Activated naive CD4-positive, alpha-beta T cell treated with anti-CD3 and anti-CD28 coated beads, Interleukin-2, amount 50 U/mL, for 72 hours (primary cell): ENCODE measurements at places on chromosomes 3 and 15. TPM values are rescaled to one million over a fixed set of nuclear protein-coding genes. Genes with fewer than 3 reads are reported as not detected.

FGF12 gene
- not detected for total RNA-seq

RTP1 gene
- not detected for total RNA-seq

DNA sequence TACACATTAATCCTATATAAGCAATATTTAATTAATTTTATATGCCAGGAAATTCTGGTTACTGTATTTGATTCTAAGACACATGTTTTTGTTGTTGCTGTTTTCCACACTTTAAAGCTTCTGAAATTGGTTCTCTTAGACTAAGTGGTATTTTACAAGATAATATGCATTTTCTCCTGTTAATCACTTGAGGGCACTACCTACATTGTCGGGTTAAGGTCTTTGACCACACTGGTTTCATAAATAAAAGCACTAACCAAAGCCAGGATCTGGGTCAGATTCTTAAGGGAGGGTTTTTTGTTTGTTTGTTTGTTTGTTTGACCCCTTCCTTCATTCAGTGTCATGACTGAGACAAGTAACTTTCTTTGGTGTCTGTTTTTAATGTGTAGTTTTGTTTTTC lies 590.2 kb downstream of the RBMS3 start:
- no peak for DNase-seq

DNA sequence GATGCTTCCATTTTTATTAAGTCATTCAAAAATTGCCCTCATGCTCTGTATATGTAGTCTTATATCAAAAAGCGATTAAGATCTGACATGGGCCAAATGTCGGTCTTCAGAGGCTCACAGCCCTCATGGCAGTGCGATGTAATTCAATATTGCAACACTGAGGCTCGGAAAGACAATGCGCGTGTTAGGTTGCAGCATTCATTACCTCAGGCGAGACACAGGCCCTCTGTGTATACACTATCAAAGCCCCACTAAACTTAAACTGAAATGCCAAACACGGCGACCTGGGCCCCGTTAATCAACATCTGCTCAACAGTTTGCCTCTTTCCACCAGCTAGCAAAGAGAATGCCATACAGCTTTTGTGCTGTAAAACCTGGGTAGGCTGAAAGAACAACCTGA lies 413.4 kb downstream of the ERC2 start:
- DNase-seq = no peak

DNA sequence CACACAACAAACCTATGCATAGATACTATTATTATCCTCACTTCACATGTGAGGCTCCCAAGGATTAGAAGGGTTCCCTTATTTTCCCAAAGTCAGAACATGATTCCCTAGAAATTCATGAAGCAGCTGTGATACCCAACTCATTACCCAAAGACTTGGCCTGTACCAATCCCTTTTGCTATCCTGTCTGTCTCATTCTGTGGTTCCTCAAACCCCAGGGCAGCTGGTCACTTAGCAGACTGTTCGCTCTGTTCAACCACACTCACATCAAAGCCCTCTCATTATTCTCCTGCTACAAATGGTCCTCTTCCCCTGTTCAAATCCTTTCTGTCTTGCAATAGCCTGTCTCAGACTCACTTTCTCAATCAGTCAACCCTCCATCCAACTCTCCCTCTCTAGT lies 154.3 kb upstream of the TRIM42 start:
- DNase-seq = no peak
